Liver (tissue), 10 donors: ENCODE measurements at places on chromosomes 4 and X.
A peak's percentile ranks its signal among the peaks of the same experiment; 100 is the strongest.

DNA sequence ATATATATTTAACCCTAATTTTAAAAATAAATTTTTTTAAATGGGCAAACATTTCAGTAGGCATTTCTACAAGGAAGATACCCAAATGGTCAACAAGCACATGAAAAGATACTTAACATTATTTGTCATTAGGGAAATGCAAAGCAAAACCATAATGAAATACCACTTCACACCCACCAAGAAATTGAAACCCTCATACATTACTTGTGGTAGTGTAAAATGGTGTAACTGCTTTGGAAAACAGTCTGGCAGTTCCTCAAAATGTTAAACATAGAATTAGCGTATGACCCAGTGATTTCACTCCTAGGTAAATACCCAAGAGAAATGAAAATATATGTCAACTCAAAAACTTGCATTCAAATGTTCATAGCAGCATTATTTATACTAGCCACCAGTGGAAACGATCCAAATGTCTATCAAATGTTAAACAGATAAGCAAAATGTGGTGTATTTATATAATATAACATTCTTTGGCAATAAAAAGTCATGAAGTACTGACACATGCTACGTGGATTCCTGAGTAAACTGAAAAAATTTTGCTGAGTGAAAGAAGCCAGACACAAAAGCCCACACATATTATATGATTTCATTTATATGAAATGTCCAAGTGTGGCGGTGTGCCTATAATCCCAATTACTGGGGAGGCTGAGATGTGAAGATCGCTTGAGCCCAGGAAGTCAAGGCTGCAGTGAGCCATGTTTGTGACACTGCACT lies 16.6 kb downstream of the TRIM2 start:
- no peak for DNase-seq

DNA sequence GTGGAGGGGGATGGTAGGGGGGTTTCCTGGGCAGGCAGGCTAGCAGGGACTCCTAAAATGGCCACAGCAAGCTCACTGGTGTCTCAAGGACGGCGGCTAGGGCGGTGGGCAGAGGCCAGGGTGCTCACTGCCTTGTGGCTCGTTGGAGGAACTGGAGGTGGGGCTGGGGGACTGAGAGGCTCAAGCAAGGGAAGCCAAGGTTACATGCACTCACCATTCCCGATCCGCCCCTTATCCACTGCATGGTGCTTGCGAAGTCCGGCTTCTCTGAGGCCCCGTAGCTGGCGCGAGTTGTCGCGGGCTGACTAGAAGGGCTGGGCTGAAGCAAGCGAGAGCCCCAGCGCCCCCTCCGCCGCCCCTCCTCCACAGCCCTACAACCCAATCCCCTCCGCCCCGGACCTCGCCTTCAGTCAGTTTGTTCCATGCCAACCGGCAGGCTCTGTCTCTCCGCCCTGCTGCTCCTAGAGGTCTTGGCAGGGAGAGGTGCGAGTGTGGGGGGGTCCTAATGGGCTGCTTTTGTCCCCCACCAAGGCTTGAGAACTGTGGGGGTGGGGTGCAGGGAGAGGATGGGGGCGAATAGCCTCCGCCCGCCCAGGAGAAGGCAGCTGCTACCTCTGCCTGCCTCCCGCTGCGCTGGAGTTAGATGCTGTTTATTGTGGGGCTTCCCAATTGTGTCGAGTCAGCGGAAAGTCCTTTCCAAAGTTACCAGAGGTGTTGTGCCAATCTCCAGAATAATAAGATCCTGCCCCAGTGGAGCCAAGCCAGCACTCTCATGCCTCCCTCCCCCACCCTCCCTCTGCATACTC lies at the start of gene ARHGEF9:
TSS of gene ARHGEF9 (minus strand) at position 313 of the 806 bp plus-strand sequence. CDS start at position 244, 69 bp downstream.
- peak; percentile 33 for DNase-seq

DNA sequence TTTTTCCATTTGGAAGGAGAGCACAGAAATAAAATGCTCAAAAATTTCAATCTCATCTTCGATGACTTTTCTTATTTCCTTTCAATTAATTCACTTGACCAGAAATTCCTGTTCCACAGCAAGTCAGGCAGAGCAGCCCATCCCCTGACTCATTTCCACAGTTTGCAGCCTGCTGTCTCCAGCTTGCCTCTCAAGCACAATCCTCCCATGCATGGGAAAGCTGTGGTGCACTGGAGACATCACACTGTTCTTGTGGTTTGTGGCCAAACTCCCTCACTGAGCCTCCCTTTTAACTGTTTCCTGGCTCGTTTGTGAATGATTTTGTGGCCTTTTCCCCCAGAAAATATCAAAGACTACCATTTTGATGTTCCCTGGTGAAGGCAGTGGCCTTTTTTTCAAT lies 114.0 kb upstream of the ENPEP start:
- no peak for DNase-seq

- DNase-seq = no peak
These were observed 227.0 kb upstream of the RASGEF1B start for GRCh38 chr4:81698538-81699296.

- no peak for DNase-seq
These were observed 1.5 kb downstream of the MSANTD1 start for GRCh38 chr4:3250438-3250955.

GRCh38 chrX:134670134-134670924 lies 12.1 kb upstream of the PLAC1 start:
- no peak for DNase-seq

DNA sequence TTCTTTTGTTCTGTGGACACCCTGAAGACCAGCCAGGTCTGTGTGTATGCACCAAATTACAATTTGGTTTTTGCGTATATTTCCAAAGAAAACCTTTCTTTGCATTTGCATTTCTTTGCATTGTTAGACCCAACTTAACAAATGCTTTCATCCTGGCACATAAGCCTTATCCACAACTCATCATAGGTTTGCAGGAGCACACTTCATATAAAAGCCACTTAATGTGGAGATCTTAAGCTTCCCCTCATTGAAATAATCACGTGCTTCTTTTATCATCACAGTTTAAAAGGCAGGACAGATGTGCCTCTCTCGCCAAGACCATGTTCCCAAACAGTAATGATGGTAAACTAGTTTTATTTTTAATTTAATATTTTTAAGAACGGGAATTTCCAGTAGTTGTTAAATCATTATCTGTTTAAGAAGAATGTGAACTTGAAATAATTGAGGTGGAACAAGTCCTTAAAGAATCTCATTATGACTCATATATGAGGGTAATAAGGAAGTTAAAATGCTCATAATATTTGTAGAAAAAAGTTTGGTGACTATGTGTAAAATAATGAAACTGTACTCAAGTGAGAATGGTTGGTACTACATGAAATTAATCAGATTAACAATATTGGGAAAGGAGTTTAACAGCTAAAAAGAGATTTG lies 65.5 kb downstream of the GLRA3 start:
- DNase-seq = no peak

DNA sequence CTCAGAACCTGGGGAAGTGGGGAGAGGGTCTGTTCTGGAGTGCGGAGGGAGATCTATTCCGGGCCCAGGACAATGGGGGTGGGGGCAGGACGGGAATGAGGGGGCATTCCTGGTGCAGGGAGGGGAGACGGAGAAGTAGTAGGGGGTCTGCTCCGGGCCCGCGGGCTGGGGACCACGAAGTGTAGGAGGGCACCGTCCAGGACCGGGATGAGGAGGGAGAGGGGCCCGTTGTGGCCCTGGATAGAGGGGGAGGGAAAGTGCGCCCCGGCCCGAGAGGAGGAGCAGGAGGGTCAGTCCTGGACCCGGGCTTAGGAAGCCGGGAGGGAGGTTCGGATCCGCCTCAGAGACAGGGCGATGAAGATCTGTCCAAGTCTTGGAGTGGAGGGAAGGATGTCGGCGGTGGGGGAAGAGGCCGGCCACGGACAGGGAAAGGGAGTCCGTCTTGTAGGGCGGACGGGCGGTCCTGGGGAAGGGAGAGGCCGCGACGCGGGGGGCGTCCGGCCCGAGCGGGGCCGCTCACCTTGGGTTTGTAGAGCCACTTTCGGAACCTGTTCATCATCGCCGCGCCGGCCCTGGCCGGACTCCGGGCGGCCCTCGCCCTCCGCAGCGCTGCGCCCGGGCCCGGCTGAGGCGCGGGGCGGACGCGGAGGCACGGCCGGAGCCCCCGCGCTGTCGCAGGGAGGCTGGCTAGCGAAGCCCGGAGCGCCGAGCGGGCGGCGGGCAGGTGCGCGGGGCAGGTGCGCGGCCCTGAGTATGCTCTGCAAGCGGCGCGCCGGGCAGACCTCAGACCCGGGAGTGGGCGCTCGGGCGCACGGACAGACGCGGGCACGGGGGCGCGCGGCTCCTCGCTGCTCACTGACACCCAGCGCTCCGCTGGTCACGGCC lies at the start of gene ZFYVE28:
TSS of gene ZFYVE28 (minus strand) at position 881 of the 885 bp plus-strand sequence. CDS start at position 559, 322 bp downstream.
- DNase-seq = no peak

DNA sequence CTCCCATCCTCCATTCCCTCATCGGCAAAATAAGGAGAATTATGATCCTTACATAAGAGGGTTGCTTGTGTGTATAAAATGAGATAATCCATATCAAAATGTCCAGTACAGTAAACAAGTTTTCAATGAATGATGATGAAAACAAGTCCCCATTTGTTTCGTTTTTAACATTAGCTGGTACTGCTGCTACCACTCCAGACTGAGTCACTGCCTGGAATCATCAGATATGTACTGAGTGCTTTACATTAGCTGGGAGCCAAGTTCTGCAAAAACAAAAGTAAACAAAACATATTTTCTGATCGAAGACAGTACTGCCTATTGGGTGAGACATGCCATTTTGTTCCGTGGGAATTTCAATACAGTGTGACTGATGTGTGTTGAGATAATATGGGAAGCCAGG lies 123.2 kb upstream of the IGFBP7 start:
- DNase-seq = no peak

DNA sequence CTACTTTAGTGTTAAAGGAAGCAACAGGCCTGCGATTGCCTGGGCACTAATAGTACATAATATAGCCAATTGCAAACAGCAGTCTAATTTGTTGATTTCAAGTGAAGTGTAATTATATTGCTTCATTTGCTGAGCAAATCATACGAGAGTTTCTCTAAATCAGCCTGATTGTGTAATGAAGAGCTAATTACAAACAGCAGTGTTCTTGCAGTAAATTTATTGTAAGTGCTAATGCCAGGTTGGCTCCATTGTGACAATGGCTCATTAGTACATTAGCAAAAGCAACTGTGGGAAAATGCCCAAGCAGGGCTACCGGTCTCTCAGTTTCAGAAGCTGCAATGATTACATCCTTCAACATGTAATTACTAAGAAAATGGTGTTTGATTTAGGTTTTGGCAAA lies 591.5 kb downstream of the GALNTL6 start:
- no peak for DNase-seq

DNA sequence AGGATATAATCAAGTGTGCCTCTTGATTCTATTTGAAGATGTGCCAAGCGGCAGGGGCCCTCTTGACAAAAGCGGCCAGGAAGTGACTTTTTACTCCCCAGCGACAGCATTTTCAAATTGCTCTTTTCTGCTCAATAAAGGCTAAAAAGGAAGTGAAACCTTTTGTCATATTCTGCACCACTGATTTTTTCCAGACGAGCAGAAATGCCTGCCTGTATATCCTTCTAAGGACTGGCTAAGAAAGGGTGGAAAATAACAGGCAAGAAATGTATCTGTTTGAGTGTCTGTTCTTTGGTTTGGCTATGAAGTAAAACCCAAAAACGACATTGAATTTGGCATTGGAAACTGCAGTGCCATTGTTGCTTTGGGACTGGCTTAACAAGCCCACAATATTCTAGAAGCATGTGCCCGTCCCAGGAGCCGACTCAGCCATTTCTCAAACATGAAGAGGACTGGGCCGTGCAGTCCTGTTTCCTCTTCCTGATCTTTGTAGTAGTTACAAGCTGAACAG lies 25.4 kb downstream of the TMSB4X start:
- DNase-seq = no peak

DNA sequence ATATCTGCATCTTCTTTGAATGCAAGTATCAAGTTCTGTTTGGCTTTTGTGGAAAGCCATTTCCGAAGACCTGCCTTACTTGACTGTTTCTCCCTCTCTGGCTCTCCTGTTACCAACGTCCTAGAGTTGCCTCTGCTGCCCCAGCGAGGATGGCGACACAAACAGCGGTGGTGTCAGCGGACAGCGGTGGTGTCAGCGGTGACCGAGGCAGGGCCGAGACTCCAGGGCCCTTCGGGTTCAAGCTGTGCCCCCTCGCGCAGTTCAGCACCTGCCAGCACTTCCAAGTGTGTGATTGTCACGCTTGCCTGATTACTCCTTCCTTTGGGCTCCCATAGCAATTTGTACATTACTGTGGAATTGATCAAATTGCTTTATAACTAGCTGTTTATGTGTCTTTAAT lies 336.9 kb upstream of the FAT1 start:
- no peak for DNase-seq

- no peak for DNase-seq
These were observed 36.6 kb downstream of the GRSF1 start for GRCh38 chr4:70802928-70803580.

- DNase-seq = no peak
These were observed 1.6 kb downstream of the PAPSS1 start for GRCh38 chr4:107718351-107718965.

- no peak for DNase-seq
These were observed 20.2 kb upstream of the RRAGB start for GRCh38 chrX:55697381-55697780.

GRCh38 chr4:158538176-158538575 lies 16.5 kb downstream of the RXFP1 start:
- DNase-seq = no peak

DNA sequence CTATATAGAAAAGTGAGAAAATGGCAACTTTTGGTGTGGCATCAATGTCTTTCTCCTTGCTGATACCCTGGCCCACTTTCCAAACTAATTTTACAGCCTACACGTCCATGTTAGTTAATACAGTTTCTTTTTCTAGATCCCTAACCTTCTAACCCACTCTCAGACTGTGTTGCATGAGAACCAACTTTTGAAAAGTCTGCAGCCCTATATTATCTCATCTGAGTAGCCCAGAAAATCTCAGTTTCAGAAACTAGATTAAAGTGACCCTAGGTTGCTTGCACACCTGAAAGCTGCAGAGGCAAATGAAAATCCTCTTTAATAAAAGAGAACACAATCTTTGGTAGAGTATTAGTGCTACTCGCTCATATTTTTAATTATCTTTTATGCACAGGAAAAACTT lies 371.6 kb upstream of the EMCN start:
- no peak for DNase-seq

DNA sequence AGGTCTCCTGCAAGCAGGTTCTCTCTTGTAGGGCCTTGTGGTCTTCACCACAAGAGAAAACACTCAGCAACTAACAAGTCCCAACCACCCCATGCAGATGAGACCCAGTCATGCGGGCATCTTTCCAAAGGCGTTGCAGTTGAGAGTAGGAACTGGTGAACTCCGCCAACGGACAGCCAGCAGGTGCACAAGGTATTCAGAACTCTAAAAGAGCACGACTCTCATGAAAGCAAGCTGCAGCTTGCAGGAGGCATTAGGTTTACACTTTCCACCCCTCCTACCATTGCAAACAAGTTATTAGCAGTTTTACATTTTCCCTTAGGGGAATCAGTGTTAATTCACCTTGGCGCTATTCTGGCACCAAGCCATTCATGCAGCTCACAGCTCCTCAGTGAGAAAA lies 173.4 kb upstream of the KIT start:
- no peak for DNase-seq
